CD4-positive, alpha-beta T cell treated with Interleukin-4 for 1 hour (primary cell): ENCODE measurements at places on chromosomes 1 and 21.

DNA sequence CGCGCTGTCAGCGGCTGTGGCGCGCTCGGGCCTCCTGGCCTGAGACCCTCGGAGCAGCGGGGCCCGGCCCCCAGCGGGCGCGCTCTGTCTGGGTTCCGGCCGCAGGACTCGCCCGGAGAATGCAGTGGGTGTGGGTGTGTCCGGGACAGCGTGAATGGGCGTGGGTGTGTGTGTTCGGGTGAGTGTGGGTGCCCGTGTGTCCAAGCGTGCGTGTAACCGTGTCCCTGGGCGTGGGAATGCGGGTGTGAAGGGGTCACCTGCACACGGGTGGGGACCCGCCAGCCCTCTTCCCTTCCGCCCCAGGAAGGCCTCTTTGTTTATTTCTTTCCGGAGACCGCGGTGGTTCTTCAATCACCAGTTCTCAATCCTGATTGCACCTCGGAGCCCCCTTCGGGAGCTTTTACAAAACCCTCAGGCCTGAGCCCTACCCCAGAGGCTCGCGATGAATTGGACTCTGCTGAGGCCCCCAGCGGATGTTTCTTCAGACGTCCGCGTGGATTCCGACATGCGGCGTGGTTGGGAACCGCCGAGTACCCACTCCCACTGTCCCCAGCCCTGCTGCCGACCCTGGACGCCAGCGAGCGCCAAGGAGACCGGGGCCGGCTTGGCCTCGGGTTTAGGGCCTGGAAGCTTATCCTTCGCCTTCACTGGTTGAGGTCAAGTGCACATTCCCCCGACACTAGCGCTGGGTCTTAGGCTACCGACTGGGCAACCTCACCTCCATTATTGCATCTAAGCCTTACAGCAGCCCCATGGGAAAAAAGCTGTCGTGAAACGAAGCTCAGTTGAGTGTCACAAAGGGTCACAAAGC lies 19.3 kb downstream of the SERTAD4 start:
- DNase-seq = no peak

GRCh38 chr1:231734417-231734816 lies 107.8 kb downstream of the DISC1 start:
- DNase-seq = no peak

DNA sequence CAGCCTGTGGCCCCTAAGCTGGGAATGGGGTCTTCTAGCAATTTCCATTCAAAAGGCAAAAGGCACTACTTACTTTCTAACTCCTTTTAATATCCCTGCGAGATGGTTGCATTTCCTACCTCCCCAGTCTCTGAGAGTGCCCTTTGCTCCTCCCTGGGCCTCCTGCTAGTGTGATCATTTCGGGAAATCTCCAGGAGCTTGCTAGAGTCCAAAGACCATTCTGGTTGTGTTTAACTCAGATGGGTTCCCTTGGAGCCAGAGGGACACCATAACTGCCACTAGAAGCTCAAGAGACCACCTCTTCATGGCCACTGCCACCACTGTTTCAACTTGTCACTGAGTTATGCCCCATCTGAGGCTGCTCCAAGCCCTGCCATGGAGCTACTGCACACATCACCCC lies 34.4 kb upstream of the CYP4B1 start:
- no peak for DNase-seq

DNA sequence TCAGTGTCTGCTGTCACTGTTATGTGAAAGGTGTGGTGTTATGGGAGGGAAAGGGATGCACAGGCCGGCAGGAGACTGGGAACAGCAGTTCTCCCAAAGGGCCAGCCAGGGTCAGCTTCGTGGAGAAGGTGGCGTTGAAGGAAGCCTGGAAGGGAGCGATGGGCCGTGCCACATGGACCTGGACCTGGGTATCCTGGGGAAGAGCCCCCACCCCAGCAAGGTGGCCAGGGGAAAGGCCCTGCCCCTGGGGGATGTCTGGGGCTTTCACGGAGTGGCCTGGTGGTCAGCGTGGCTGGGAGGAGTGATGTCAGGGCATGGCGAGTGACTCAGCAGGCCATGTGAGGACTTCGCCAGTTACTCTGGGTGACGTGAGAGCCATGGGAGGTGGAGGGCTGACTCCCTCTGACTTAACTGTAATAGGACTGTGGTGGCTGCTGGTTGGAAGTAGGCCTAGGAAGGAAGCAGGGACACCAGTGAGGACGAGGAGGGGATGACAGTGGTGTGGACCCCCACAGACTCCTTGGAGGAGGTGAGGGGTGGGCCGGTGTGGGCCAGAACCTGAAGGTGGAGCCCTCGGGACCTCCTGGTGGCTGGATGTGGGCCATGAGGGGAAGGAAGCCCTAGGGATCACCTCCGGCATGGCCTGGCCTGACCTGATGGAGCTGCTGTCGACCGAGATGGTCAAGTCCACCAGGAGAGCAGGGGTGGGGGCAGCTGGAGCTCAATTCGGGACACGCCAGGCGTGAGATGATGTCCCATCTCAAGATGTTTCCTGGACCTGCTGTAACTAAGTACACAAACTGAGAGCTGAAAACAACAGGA lies 54.5 kb downstream of the BACE2 start:
- DNase-seq = no peak

DNA sequence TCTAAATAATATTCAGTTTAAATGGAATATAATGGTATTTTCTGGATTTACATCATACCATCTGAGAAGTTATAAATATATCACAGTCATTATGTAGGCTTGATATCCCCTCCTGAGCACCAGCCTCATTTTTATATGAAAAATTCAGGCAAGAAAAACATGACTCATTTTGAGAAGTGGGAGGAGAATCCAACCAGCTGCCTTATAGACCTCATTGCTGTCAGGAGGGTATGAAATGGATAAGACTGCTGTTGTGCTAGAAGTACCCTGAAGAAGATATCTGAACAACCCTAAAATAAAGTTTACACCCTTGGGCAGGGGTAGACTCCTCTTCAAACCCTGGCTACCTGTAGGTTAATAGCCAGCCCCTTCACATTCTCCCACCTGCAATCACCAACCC lies 8.8 kb downstream of the GIPC2 start:
- DNase-seq = no peak

- DNase-seq = no peak
Observed at GRCh38 chr1:26283871-26284596, 4.1 kb downstream of the SH3BGRL3 start.

DNA sequence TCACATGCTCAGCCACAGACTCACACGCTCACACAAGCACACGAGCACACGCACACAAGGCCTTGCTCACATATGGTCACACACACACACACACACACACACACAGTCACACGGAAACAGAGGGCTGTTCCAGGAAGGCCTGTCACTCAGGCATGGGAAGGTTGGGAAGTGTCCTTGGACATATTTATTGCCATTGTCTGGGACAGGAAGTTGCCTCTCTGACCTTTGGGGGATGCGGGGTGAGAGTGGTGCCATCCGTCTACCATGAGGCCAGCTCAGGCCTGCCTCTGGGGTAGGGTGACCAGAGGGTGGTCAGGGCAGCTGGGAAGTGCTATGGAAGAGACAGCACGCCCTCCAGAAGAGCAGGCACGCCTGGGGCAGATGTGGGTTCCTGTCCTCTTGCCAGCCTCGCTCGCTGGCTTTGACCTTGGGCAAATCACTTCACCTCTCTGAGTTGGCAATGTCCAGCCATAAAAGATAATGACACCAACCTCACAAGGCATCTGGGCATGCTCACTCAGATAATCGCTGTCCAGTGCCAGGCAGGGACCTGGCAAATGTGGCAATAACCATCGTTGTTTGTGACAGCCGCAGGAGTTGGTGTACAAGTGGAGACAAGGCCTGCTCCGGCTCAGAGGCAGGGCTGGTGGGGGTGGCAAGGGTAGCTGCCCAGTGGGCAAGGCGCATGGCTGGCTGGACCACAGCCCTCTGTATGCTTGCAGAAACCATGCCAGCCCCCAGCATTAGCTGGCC lies 8.0 kb upstream of the GUCA2A start:
- no peak for DNase-seq

GRCh38 chr1:23475134-23475628 lies 8.8 kb downstream of the ASAP3 start:
- DNase-seq = no peak

DNA sequence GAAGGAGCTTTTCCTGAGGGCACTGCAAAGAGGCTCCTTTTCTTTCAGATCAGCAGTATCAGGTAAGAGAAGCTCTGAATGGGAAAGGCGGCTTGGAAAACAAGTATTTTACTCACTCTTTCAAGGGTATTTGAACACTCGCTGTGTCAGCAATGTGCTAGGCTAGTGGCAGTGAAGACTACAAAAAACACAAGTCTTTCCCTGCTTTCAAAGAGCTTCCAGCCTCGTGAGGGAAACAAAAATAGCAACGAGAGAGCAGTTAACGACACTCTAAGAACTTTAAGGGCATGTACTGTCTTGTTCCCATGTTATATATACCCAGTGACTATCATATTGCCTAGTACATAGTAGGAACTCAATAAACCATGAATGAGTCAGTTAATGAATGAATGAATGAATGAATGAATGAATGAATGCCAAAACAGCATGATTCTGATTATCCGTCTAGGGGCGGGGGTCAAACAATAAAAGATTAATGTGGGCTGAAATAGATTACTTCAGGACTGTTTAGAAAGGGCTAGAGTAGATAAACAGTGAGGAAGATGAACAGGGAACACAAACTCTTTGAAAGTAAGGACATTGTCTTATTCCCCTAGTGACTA lies 14.2 kb upstream of the MCOLN3 start:
- DNase-seq = no peak

DNA sequence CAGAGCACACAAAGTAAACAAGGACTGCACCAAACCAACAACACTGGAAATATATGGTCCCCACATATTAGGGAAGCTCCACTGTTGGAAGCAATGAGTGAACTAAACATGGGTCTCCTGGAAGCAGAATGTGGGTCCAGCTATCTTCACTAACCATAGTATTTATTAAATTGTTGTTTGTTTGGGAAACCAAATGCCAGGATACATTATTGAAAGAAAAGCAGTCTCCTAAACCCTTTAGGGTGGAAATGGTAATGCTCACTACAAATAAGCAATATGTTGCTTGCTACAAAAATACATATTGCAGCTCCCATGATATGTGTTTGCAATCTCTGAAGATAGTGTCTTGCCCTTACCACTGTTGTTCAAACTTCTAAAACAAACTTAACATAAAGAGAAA lies 2.2 kb downstream of the NEGR1 start:
- no peak for DNase-seq

DNA sequence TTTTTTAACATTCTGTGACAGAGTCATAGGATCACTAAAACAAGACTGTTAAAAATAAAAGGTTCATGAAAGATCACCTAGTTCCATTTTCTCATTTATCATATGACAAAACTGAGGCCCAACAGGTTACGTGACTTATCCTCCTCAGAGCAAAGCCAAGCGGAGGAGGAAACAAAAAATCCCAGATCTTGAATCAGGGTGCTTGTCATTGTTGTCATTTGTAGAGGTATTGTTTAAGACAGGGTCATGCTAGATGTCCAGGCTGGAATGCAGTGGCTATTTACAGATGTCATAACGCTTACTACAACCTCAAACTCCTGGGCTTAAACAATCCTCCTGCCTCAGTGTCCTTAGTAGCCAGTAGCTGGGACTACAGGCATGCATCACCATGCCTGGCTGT lies 293.2 kb downstream of the DSCAM start:
- no peak for DNase-seq

DNA sequence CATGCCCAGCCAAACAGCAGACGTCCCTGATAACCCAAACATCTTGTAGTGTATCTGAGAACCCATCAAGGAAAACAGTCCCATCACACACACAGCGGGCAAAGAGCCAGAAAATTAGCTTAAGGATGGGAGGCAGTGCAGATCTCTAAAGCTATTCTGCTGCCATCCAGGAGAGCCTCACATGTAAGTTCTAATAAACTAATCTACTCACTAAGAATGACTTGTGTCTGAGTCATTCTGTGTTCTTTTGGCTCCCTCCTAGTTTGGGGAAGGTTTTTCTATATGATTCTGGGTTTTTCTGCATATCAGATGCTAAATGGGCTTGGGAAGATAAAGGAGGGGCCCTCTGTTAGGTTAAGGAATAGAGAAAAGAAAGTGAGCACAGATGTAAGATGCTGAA lies 162.8 kb downstream of the HUNK start:
- DNase-seq = no peak
